ENCODE measurements at places on chromosomes 1 and 21.

GRCh38 chr1:241181971-241182370 is 175.0 kb downstream of the RGS7 start:
- DNase-seq = no peak

DNA sequence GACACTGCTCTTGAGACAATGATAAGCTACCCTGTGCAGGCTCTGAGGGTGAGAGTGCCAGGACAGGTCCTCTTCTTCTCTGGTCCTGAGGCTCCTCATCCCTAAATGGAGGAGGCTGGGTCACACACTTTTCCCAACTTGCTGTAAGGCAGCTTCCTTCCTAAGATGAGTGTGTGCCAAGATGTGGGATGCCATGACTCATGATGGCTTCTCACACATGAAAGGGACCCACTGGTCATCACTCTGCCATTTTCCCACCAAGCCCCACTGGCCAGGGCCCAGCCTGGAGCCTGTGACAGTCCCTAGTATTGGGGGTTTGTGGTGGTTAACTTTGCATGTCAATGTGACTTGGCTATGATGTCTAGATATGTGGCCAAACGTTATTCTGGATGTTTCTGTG is 54.4 kb downstream of the CNIH3 start:
- DNase-seq = no peak

DNA sequence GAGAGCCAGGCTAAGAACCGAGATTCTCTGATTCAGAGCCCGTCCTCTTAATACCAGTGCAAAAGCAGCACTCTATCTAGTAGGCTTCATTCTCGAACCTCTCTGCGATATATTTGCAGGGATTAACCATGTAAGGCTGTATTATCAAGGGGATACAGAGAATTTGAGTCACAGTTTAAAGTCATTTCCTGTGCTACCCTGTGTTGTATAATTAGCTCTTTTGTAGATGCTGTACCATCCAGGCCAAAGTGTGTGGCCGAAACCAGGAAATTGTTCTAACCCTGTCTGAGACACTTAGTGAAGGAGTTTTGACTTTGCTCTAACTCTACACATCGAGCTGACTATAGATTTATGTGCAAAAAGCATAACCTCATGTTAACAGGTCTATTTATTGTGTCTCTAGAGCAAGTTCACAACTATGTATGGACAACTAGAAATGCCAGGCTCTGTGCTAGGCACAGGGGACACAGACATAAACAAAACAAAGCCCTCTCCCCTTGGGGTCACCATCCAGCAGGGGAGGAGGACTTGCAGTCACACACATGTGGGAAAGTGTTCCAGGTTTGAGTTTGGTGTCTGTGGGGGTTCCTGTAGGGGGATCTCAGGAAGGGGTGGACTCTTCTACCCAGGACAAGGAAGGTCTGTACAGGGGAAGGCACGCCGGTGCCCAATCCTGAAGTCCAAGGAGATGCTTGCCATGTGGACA is 182.2 kb downstream of the DHRS3 start:
- DNase-seq = peak; percentile 42

DNA sequence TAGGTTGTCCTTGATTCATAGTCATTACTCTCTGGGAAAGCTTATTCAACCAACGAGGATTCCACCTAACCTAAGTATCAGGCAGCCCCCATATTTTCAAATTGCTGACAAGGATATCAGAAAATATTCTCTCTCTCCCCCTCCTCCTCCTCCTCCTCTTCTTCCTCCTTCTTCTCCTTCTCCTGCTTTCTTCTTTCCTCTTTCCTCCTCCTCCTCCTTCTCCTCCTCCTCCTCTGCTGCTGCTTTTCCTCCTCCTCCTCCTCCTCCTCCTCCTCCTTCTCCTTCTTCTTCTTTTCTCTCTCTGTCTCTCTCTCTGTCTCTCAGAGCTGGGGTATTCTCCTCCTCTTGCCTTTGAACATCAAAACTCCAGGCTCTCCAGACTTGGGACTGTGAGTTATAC is 2.5 kb upstream of the IGSF9 start:
- no peak for DNase-seq

DNA sequence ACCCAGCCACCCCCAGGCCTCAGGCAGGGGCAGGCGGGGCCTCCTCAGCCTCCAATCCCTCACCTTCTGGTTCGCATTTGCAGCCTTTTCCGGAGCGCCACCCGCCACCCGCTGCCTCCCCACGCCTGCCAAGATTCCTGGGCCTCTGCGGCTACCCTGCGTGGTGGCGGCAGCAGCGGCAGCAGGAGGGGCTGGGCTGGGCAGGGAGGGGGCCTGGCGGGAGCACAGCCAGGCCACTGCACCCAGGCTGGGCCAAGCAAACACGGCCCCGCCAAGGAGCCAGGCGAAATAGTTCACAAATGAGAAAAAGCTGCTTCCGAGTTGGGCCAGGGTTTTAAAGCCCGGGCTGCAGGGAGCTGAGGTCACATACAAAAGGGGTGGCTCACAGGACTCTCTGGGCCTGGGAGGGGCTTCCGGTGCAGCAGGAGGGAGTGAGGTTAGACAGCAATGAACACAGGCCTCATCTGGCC is 9.8 kb downstream of the COL8A2 start:
- DNase-seq = no peak

GRCh38 chr1:147822292-147822691 is 61.9 kb upstream of the GJA5 start:
- DNase-seq = no peak

DNA sequence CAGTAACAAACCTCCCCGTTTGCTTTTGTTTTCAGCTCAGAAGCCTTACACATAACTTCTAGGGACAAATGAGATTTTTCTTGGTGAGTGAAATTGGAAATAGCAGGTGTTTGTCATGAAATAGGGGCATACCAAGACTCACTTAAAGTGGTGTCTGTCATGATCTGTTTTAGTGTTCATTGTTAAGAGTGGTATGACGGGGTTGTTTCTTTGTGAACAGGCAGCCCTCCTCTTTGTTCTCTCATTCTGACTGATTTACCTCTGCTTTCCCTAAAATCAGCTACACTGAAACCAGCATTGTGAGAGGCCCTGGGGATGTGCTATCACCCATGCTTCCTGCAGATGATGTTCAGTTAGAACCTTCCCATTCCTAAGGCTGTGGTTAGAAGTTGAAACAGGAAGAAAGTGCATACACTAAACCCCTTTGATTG is 2.5 kb upstream of the ERO1B start:
- peak; percentile 26 for DNase-seq

DNA sequence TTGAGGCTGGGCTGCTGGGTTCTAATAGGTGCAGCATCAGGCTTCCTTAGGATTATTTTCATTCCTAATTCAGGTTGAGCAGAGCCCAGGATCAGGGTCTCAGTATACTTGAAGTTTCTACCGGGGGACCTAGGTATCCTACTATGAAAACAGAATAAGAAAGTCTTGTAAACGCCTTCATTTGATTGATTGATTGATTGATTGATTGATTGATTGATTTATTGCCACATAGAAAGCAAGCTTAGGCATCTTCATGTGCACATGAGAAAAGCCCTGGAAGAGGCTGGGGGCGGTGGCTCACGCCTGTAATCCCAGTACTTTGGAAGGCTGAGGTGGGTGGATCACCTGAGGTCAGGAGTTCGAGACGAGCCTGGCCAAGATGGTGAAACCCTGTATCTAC is 97.4 kb upstream of the BMP8A start:
- DNase-seq = no peak

DNA sequence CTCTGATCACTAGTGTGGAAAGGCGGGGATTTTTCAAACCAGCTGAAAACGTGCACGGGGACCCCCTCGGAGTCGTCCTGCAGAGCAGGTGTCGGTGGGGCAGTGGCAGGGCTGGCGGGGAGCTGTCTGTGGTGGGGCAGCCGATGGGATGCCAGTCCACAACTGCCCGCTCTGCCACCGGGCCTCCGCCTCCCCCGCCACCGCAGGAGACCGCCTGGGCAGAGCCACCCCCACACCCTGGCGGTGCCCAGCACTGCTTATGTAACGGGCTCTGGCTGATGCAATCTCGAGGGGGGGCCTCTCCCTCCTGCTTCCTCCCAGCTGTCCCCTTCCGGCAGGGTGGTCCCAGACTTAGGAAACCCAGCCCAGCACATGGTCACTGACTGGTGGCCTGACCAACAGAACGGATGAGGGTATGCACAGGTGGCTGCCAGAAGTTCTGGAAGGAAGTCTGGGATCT is 9.3 kb downstream of the CHD5 start:
- DNase-seq = no peak

DNA sequence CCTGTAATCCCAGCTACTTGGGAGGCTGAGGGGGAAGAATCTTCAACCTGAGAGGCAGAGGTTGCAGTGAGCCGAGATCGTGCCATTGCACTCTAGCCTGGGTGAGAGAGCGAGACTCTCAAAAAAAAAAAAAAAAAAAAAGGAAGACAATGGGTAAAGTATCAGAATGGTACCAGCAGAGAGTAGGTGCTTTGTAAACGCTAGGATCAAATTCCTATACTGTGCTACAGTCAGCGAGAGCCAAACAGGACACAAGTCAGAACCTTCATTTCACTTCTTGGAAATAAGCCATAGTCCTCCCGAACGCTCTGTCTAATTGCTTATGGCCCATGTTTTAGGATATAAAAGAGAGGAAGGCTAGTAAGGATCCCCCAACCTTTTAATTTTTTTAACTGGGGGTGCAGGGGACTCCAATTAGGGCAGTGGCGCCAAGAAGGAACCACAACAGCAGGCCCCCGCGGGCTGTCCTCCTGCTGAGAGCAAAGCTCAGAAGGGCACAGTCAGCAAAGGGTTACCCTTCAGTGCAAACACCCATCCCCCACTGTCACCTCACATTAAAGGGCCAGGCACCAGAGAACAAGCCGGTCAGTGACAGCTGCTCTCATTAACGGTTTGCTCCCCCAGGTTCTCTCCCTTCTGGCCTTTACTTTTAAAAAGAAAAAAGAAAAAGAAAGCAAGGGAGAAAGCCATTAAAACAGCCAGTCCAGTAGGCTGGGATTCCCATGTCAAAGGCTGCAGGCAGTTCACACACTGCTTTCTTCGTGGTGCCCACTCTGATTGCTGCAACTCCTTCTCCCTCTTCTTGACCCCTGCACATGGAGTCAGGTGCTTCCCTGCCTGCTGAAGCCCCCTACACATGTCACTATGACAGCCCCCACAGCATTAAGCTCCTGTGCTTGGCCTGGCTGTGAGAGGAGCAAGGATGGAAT is 69.4 kb downstream of the PLPP3 start:
- no peak for DNase-seq

DNA sequence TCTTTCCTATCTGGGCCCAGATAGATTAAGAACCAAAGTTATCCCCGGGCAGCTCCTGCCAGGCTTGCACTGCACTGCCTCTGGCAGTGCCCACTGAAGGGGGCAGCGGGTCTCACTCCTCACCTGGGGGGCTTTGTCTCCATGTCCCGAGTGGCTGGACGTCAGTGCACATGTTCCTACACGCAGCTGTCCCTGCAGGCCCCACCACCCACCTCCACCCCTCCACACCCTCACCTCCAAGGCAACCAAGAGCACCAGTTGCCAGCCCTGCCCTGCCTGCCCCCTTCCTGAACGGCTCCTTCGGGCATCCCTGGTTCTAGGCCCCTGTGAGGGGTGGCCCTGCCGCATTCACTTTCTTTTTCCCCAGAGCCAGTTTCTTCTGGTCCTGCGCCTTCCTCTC is 147.2 kb downstream of the PEX14 start:
- DNase-seq = no peak

DNA sequence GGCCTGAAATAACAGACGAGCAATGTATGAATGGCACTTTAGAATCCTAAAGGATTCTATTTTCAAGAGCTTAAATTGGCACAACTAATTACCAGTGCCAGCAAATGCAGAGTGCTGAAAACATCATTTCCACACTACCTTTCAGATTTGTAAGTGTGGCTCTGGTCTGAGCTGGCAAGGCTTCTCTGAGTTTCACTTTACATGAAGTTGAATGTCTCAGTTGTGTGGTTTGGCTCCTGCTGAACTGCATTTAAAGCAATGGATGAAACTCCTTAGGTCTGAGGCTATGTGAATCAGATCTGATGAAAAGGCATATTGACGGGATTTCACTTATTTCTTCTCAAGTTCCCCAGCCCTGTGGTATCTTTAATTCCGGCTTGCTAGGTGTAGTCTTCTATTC is 114.8 kb upstream of the PTGFR start:
- DNase-seq = no peak

DNA sequence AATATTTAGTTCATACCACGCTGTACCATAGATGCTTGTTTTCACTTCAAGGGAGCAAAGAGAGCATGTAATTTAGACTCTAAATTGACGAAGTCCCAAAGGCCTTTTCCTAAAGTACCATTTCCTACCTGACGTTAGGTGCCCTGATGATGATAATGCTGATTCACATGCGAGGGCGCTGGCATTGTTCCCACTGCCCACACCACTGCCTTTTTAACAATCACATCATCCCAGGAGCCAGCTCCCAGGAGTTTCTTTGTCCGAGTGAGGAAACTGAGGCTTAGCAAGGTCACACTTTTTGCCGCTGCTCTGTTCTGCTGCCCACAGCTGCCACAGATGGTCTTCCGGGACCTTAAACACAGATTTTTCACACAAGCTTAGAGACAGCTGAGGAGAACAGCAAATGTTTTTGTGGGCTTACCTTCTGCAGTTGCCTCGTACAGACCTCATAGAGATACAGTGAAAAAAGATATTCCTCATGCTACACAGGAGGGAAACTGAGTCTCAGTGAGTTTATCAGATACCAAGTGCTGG is 69.4 kb downstream of the EVA1C start:
- DNase-seq = no peak

GRCh38 chr1:160420881-160421842 is 20.8 kb downstream of the VANGL2 start:
- DNase-seq = no peak

DNA sequence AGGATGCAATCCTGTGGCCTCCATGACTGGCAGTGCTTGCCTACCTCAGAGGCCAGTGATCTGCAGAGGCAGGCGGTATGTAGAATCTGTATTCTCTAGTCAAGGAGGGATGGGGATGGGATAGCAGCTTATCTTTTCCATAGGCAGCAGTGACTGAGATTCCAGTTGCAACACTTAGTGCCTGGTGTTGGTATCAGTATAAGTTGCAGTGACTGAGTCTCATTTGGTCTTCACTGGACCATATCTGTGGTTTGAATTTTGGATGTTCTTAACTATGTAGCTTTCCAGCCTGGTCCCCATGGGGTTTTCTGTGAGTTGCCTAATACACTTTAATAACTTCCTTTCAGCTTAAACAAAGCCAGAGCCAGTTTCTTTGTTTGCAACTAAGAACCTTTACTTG is 16.5 kb downstream of the DYRK1A start:
- DNase-seq = no peak

- no peak for DNase-seq
These were observed 111.2 kb downstream of the IFI44 start for GRCh38 chr1:78760858-78761257.

DNA sequence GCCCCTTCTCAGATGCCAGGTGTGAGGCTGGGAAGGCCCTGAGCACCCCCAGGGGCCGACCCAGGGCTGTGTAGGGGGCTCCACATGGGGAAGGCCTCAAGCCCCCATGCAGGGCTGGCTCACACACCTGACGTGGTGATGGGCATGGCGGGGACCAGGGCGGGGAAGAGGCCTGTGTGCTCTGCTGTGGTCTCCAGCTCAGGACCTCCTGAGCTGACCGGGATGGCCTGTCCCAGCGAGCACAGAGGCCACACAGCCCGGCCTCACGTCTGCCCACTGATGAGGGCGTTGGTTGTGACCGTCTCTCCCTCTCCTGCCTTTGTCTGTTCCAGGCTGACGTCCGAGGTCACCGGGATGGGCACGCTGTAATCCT is 40.2 kb upstream of the COL6A1 start:
- no peak for DNase-seq

- no peak for DNase-seq
These were observed 561 bp downstream of the CD1E start for GRCh38 chr1:158354255-158354654.
